ENCODE measurements at places on chromosomes 4 and X.

- DNase-seq: no peak
These were observed 302.4 kb downstream of the IL1RAPL1 start for GRCh38 chrX:28889591-28890090.

DNA sequence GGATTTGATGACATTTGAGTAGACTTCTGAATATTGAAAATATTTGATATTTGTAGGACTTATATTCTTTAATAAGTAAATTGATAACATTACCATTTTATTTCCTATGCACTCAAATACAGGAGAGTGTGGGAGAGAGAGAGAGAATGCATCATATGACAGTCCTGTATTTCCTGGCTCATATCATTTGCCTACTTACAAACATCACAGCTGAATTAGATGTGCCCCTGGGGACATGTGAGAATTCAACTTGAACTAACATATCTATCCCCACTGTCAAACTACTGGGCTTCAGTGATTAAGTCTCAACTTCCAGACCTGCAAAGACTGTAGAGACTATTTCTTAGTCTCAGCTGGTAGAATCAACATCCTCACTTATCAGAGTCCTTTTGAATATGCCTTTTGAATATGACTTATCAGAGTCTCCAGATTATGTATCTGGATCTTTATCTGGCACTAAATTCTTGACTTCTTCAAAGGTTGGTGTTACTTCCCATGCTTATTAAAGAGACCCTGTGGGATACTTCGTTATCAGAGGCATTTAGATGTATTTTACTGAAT is 75.5 kb downstream of the PABPC4L start:
- no peak for DNase-seq

- no peak for DNase-seq
These were observed 268.1 kb downstream of the ANK2 start for GRCh38 chr4:113317523-113317922.

DNA sequence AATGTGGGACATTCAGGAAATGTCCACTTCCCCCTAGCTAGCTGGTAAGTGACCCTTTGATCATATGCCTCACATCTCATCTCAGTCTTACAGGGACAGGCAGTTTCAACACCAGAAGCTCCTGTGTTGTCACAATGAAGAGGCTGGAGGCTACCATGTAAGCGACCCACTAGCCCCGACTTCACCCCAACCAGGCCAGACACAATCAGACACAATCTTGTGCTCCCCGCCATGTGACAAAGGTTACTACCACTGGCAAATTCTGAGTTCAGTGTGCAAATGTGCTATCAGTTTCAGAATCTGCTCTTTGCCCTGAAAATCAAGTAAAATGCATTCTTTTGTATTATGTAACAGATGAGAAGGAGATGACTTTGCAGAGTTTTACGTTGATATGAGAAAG is 56.9 kb upstream of the STS start:
- DNase-seq: no peak

DNA sequence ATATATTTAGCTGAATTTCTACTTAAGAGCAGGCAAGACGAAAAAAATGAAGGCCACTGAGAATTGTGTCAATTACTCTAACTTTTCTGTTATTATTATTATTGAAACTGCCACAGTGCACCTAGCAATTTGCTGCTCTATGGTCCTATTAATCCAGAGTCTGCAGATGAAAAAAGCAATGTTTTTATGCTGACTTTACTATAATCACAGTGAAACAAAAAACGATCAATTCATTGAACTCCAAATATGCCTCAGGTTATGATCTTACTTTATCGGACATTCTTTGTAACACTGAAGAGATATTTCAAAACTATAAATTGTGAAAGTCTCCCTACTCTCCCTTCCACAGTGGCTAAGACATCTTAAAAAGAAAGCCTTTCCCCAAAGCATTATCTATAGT is 474.4 kb downstream of the KCNIP4 start:
- no peak for DNase-seq

- DNase-seq: no peak
These were observed 291.8 kb upstream of the HAND2 start for GRCh38 chr4:173821876-173822275.

DNA sequence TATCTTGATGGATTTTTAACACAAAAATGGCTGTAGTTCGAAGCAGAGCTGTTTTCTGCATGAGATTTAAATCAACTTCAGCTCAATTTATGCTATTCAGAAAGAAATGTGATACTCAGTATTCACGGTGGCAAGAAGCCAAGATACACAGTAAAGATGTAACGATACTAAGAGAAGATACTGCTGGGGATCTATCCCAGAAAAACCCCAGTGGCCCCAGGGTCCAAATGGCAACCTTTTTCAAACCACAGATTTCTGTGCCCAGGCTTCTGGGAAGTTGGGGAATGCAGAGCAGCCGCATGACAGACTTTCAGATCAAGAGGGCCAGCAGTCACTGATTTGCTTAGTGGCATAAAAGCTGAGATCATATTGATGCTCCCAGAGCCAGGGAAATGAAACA is 353.9 kb downstream of the AFF2 start:
- DNase-seq: no peak

DNA sequence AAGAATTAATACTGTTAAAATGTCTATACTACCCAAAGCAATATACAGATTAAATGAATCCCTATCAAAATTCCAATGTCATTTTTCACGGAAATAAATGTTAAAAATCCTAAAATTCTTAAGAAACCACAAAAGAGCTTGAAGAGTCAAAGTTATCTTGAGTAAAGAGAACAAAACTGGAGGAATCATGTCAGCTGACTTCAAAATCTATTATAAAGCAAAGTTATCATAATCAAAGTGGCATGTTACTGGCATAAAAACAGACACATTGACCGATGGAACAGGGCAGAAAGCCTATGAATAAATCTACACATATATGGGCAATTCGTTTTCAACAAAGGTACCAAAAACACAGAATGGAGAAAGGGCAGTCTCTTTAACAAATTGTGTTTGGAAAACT is 579.0 kb downstream of the INPP4B start:
- no peak for DNase-seq

DNA sequence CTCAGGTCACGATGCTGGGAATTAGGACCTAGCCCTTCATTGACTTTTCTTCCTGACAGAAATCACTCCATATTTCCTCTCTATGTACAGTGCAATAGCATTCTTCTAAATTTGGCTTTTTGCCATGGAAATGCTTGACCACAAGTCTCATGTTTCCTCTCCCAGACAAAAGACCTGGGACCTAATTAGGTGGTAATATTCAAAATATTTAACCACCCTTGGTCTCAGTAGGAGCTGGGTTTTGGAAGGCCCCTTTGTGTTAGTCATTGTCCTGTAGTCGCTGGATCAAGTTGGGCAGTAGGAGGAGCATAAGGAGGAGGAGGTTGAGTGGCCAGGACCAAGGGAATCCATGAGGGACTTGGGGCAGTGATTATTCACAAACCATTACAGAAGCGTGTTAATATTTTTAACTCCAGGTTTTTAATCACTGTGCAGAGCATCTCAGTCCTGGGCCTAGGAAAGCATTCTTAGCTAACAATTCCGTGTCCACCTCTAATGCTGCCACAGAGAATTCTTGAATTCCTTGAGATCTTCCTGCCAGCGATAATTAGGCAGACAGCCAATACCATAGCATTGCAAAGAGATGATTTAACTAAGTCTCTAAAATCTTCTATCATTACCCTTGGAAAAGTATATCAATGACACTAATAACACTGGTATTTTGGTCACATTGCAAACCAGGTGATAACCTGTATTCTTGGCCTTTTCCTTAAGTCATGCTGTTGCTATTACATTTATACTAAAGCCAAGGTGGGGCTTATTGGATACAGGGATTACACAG is 25.0 kb upstream of the SHROOM4 start:
- DNase-seq: no peak

GRCh38 chr4:15253349-15253748 is 174.5 kb upstream of the C1QTNF7 start:
- no peak for DNase-seq

GRCh38 chr4:154490234-154490582 is 1.4 kb downstream of the DCHS2 start:
- DNase-seq: no peak

GRCh38 chr4:154927126-154927680 is 146.1 kb downstream of the RBM46 start:
- no peak for DNase-seq

- no peak for DNase-seq
These were observed 104.6 kb downstream of the FBXW7 start for GRCh38 chr4:152431291-152431690.

- DNase-seq: no peak
These were observed 19.7 kb upstream of the PNPLA4 start for GRCh38 chrX:7946960-7947359.

DNA sequence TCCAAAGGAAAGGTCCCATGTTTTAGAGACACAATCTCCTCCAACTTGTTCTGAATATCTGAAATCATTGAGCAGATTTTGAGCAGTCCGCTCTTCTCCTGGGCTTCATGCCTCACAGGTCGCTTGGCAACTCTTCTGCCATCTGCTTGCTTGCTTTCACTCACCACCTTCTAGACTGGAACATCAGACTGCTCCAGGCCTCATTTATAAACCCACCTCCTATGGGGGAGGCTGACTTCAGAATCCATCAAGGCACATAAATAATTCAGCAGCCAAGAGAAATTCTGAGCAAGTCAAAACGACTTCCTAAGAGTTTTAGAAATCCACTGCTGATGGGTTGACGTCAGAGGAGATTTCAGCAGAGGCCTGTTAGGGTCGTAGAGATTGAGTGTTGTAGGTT is 64.1 kb downstream of the FAM184B start:
- DNase-seq: no peak

GRCh38 chrX:118603981-118604380 is 108.4 kb downstream of the DOCK11 start:
- peak; percentile 0 for DNase-seq

GRCh38 chr4:186714006-186714675 is 9.5 kb downstream of the FAT1 start:
- DNase-seq: no peak

GRCh38 chr4:13615161-13615560 is 12.4 kb downstream of the BOD1L1 start:
- DNase-seq: no peak

- DNase-seq: no peak
These were observed 320.4 kb upstream of the SLC7A11 start for GRCh38 chr4:138562544-138562991.

GRCh38 chr4:68141852-68142251 is 12.2 kb upstream of the TMPRSS11F start:
- no peak for DNase-seq

DNA sequence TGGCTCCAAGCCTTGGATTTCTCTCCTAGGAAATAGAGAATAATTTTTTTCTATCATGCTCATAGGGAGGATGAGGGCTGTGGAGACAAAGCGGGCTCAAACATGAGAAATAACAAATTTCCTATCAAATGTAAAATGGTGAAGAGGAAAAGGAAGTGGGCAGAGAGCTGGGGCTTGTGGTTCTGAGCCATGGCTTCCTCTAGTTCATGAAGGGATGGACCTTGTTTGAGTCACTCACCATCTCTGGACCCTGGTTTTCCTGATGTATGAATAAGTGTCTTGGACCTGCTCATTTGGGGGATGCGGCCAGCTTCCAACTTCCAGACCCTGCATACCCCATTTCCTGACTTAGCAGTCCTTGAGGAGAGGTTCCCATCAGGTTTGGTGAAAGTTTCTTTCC is 63.0 kb downstream of the MSX1 start:
- no peak for DNase-seq

- DNase-seq: no peak
These were observed 31.6 kb downstream of the MAOB start for GRCh38 chrX:43850629-43851028.

- no peak for DNase-seq
These were observed 78.6 kb upstream of the RAPGEF2 start for GRCh38 chr4:159024266-159024665.

DNA sequence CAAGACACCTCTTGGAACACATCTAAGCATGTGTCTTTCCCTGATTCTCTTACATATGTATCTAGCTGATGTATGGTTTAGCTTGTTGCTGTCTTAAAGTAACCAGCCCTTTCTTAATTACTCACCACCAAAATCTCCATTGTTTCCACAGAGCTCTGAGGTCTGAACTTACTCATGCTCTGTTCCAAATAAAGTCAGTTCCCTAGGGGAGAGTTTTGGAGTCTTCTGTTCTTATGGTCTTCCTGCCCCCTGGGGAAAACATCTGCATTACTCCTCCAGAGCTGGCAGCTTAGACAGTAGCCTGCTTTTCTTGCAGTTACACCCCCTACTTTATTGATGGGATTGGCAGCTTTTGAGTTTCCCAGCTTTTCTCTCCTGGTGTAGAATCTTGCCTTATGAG is 125.8 kb downstream of the EDA start:
- no peak for DNase-seq

GRCh38 chr4:25842229-25842845 is 20.5 kb downstream of the SEL1L3 start:
- DNase-seq: no peak

GRCh38 chr4:155413451-155413850 is 36.7 kb upstream of the MAP9 start:
- DNase-seq: no peak

GRCh38 chrX:13283512-13283911 is 36.3 kb downstream of the ATXN3L start:
- DNase-seq: no peak

GRCh38 chr4:101439926-101440325 is 92.6 kb upstream of the PPP3CA start:
- no peak for DNase-seq

GRCh38 chr4:7863911-7864681 is 75.6 kb downstream of the AFAP1 start:
- no peak for DNase-seq

DNA sequence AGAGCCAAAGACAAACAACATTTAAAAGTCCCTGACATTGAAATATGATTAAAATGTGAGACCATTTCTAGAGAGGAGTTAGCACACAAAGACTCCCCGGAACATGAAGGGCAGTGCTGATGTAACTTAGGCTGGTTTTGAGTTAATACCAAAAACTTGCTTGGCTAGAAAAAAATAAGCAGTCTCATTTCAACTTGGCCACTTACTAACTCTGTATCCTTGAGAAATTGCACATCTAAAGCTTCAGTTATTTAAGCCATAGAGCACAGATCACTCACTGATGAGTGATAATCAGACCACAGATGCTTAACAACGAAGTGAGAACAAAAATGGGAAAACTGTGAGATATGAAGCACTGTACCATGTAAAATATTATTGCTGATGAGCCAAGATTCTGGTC is 65.9 kb upstream of the MAOA start:
- DNase-seq: no peak

DNA sequence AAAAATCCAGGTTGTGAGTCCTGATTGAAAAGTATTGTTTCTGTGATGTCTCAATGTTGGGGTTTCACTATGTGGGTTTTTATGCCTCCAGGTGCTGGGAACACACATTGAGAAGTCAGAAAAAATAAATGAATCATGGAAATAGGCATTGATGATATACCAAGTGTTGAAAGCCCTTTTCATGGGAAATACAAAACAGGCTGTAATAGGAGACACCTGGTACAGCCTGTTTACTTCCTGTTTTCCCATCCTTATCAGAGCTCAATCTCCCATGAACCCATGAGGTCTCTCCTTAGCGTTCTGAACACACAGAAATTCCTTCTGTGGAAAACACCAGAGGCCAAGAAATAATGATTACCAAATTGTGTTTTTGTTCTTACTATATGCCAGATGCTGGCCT is 106.3 kb upstream of the BOD1L1 start:
- no peak for DNase-seq

GRCh38 chr4:102219129-102219528 is 126.2 kb downstream of the SLC39A8 start:
- DNase-seq: no peak

Measured in stimulated activated CD4-positive, alpha-beta T cell treated with anti-CD3 and anti-CD28 coated beads, Interleukin-1b, Interleukin-23, amount 100 ng/mL, for 1 hour (primary cell).